Tongue (tissue), 3 donors: ENCODE measurements at places on chromosomes 7 and 10.

DNA sequence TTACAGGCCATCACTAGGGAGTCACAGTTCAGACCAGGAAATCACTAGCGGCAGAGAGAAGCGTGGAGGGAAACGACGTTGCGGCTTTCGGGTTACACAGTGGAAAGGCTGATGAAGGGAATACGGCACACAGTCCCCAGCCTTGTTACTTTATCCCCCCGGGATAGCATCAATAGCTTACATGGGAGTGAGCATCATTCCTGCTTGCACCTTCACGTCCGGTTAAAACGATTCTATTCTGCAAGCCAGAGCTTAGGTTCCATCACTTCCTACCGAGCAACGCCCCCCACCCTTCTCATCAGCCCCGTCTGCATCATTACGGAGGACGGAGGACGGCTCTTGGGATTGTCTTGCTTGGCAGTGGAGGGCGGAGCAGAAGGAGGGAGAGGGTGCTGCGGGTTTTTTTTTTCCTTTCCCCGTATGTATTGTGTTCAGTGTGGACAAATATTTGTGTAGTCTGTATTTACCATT is 124.9 kb downstream of the CLEC2L start:
- no peak for DNase-seq

DNA sequence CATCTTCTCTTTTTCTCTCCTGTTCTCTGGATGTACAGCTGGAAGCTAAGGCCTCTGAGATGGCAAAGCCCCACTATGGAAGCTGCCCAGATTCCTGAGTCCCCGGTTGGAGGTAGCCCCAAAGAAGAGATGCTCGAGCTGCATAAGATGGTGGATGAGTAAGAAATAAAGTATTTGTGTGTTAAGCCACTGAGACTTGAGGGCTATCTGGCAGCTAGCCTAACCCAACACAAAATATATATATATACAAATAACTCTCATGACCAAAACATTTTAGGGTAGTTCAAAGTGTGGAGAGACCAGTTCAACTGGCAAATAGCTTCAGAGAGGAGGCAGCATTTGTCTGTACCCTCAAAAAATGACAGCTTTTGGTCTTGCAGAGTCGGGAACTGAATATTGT is 72.4 kb upstream of the PDE1C start:
- DNase-seq = no peak

- DNase-seq = no peak
These were observed 128.6 kb upstream of the KCTD7 start for GRCh38 chr7:66500087-66500486.

DNA sequence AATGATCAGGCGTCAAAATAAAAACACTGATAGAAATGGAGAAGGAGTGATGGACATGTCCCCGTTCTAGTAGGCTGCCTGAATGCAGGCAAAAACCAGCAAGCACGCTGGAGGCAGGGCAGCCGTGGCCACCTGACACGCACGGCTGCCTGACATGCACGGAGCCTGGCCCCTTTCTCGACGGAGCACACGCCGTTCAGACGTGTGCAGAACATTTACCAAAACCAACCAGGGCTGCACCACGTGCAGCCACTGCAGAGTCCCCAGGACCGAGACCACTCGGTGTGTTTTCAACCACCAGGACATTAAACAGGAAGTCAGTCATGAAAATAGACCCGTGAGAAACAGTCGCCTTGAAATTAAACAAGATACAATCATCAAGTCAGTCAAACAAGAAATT is 61.9 kb upstream of the NKX6-2 start:
- no peak for DNase-seq

- DNase-seq = peak; percentile 58
These were observed 523.9 kb downstream of the ADRA2A start for GRCh38 chr10:111600772-111601171.

DNA sequence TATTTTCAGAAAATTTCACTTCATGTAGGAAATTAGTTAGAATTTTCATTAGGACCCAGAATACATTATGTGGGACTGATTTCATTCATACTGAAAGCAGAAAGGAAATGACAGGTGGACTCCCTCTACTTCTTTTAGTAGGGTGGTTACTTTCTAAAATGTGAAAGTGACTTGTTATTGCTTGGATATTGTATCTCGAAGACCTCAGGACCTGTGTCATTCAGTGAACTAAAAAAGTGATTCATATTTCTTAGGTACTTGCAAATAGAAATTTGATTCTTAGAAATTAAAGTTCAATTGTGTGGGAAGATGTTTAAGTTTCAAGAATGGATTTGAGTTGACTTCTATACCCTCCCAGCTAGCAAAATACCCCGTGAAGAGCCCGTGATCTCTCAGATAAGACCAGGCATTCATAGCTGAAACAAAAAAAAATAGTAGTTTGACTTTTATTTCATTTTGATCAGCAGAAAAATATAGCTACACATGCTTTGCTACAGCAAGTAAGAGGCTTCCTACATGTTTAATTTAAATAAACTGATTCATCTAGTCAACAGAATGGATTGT is 1037.1 kb downstream of the GATA3 start:
- no peak for DNase-seq

- DNase-seq = no peak
These were observed 112.1 kb downstream of the ACTR3B start for GRCh38 chr7:152871678-152872060.

- no peak for DNase-seq
These were observed 22.5 kb upstream of the ASCC1 start for GRCh38 chr10:72238392-72239175.

DNA sequence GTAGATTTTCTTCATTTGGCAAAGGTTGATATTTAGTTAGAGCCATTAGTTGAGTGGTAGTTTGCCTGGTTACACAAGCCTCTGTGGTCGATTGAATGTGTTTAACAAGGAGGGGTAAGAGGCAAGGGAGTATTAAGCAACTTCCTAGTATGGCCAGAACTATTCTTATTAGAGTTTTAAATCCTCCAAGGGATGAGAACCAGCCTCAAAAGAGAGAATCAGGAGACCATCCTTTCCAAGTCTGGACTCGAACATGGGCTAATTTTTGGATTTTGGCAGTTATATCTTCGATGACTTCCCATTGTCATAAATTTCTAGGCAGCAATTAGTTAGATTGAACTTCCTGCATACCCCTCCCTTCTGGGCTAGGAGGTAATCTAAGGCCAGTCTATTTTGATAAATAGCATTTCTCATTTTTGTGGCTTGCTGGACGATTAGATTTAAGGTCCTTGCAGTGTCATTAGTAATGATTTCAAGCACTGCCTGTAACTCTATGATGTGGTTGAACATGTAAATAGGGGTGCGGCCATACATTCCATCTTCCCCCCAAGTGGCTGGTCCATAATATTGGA is 219.5 kb upstream of the KCND2 start:
- no peak for DNase-seq

- no peak for DNase-seq
These were observed 92.0 kb downstream of the GPR85 start for GRCh38 chr7:112994656-112995055.

GRCh38 chr10:11004144-11005077 is 13.3 kb upstream of the CELF2 start:
- peak; percentile 72 for DNase-seq

GRCh38 chr7:26648554-26648953 is 215.8 kb downstream of the SKAP2 start:
- DNase-seq = no peak

DNA sequence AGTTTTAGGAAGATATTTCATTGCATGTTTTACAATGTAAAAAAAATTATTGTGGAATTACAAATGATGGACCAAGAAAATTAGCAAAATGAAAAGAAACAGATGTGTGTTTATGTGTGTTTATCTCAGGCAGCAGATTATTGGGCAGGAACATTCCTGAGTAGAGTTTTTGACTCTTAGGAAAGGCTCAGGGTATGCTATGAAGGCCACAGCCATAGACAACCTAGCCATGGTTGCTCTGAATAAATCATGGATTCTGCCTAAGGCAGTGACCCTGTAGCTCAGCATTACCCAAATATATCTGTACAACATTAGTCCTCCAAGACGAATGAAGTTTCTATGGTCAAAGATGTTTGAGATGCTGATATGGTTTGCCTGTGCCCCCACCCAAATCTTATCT is 298.3 kb downstream of the PTEN start:
- no peak for DNase-seq

GRCh38 chr10:110419265-110419664 is 78.4 kb upstream of the DUSP5 start:
- DNase-seq = no peak
